ENCODE measurements at places on chromosomes 5 and 9. TPM values are rescaled to one million over a fixed set of nuclear protein-coding genes. Genes with fewer than 3 reads are reported as not detected.

DNA sequence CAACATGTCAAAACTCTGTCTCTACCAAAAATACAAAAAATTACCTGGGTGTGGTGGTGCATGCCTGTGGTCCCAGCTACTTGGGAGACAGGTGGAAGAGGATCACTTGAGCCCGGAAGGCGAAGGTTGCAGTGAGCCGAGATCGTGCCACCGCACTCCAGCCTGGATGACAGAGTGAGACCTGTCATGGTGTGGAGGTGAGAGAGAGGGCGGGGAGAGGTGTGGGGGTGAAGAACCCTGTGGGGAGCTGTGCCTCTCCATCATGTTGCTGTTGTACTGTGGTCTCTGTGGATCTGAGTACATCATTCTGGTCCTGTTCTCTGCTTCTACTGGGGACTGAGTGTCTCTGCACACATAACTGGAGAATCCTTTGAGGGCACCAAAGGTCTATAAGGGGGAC is 11.3 kb upstream of the SLC34A1 start:
- H3K27me3 ChIP-seq = no peaks in the 10 kb centered on the region
- no peak overlapping the region for H3K4me3 ChIP-seq
- H3K4me1 ChIP-seq = peaks cover 8% of the 10 kb centered on the region
- H3K27ac ChIP-seq = no peak overlapping the region
- H3K36me3 ChIP-seq = no peaks in the 10 kb centered on the region
- no peak for DNase-seq

DNA sequence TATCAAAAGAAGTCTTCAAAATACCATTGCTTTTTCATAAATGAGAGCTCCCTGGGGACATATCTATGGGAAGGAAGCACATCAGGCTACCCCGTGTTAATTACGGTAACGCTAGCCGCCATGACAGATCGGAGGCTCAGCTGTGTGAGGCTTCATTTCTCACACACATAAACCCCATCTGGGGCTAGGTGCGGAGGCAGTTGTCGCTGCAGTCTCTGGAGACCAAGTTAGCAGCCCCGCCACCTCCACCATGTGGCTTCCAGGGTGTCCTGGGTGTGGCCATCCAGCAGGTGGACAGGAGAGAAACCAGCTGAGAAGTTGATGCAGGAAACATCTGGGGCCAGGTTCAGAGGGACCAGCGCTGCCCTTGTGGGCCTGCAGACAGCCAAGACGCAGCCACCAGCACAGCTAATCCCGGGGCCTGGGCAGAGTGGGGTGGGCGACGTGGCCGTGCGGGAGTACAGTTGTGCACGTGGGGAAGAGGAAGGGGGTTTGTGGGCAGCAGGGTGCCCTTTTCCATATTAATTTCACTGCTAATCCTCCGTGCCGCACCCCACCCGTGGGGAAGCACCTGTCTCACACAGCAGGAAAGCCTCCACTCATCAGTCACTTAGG is 426.5 kb downstream of the IRX1 start:
- H3K27ac ChIP-seq = no peak overlapping the region
- no peaks in the 10 kb centered on the region for H3K4me1 ChIP-seq
- DNase-seq = no peak
- H3K4me3 ChIP-seq = no peak overlapping the region

DNA sequence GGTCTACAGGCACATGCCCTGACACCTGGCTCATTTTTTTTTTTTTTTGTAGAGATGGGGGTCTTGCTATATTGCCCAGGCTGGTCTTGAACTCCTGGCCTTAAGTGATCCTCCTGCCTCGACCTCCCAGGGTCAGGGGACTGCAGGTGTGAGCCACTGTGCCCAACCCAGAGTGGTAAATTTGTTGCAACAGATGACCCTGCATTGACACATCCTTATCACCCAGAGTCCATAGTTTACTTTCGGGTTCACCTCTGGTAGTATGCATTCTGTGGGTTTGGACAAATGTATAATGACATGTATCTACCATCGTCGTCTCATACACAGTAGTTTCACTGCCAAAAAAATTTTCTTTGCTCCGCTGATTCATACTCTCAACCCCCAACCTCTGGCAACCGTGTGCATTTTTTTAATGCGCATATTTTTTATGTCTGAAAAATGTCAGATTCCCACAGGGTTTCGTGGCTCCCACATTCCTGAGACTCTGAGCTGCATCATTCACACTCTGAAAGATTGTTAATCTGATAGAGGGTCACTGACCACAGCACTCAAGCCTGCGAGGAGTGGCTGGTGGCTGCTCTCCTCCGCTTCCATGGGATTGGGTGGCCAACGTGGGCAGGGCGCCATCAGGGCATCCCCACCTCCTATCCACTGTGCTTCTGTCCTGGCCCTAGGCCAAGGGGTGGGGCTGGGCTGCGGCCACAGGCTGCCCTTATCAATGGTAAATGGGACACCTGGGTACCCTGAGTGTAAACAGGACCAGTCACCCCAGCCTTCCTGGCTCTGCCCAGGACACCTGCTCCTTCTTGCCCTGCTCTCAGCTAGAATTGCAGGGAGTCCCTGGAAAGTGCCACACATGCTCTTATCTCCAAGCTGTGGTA is 9.6 kb downstream of the NDST1 start:
- H3K27me3 ChIP-seq = no peaks in the 10 kb centered on the region
- H3K4me1 ChIP-seq = peaks cover 72% of the 10 kb centered on the region
- H3K27ac ChIP-seq = no peak overlapping the region
- DNase-seq = peak; percentile 76

GRCh38 chr5:69444127-69444754 is 29.3 kb downstream of the MARVELD2 start:
- H3K4me1 ChIP-seq = no peaks in the 10 kb centered on the region
- no peak for DNase-seq

- DNase-seq = peak; percentile 86
- H3K4me3 ChIP-seq = peak overlapping the region; percentile 47
- peak overlapping the region; percentile 95 for H3K27ac ChIP-seq
- H3K36me3 ChIP-seq = no peaks in the 10 kb centered on the region
These were observed 92.7 kb downstream of the DAB2IP start for GRCh38 chr9:121744002-121744686.

DNA sequence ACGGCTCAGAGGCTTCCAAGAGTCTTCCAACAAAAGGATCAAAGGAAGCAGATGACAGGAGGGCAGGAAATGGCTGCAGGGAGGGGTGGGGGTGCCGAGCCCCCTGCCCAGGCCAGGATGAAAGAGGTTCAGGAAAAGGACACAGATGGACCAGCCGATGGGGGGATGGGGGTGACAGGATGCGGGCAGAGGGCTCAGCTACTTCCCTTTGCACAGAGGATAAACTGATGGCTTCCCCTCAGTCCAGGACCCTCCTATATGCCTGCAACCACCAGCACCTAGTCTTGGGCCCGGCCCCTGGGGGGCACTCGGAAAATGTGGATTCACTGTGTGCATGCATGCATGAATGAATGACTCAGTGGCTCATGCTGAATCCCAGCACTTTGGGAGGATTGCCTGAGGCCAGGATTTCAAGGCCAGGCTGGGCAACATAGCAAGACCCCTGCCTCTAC is 148.2 kb downstream of the C9orf50 start:
- H3K36me3 ChIP-seq = no peaks in the 10 kb centered on the region
- peak overlapping the region; percentile 86 for H3K27ac ChIP-seq
- DNase-seq = no peak
- H3K4me1 ChIP-seq = peaks cover 39% of the 10 kb centered on the region

- H3K27me3 ChIP-seq = no peaks in the 10 kb centered on the region
- H3K4me3 ChIP-seq = no peak overlapping the region
These were observed 286.7 kb downstream of the NR3C1 start for GRCh38 chr5:143116814-143117213.

DNA sequence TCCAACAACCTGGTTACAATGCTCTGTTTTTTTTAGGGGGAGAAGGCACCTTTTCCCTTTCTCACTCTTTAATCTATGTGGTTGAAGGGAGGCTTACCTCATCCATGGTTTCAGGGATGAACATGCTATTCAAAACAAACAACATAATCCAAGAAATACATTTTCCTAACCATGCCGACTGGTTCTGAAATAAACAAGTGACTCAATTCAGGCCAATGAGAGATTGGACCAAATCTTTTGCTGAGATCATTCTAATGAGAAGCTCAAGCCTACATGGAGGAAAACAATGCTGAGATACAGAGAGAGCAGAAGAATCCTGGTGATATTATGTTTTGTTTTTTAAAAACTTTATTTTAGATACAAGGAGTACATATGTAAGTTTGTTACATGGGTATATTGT is 46.8 kb upstream of the ELL2 start:
- no peak for DNase-seq
- no peak overlapping the region for H3K27ac ChIP-seq
- no peaks in the 10 kb centered on the region for H3K36me3 ChIP-seq
- no peaks in the 10 kb centered on the region for H3K27me3 ChIP-seq
- no peak overlapping the region for H3K4me3 ChIP-seq
- no peaks in the 10 kb centered on the region for H3K4me1 ChIP-seq

- no peak for DNase-seq
- no peaks in the 10 kb centered on the region for H3K36me3 ChIP-seq
- H3K27me3 ChIP-seq = no peaks in the 10 kb centered on the region
- H3K4me3 ChIP-seq = no peak overlapping the region
These were observed 515.8 kb downstream of the KDM4C start for GRCh38 chr9:7273575-7273974.

GRCh38 chr5:72815580-72816283 is 729 bp upstream of the TNPO1 start:
- no peaks in the 10 kb centered on the region for H3K27me3 ChIP-seq
- H3K4me3 ChIP-seq = peak overlapping the region; percentile 82
- no peaks in the 10 kb centered on the region for H3K4me1 ChIP-seq
- DNase-seq = no peak
- no peaks in the 10 kb centered on the region for H3K36me3 ChIP-seq

DNA sequence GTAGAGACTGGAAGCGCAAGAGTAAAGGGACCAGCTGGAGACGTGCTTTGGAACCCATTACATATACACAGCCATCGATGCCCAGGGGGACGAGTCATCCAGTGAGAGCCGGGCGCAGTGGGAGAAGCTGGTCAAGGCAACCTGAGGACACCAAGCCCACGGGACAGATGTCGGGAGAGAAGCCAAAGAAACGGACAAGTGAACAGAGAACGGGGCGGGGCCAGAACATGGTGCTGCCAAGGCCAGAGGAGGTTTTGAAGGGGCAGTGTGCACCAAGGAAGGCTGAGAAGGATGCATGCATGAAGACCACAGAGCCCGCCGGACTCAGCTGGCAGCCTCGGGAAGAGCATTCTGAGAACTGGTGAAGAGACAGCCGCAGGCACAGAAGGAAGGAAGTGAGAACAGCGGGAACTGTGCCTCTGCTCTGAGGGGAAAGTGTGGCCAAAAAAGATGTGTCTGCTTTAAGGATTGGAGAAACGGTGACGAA is 20.3 kb downstream of the CAMSAP1 start:
- H3K4me1 ChIP-seq = peaks cover 26% of the 10 kb centered on the region
- no peaks in the 10 kb centered on the region for H3K27me3 ChIP-seq
- H3K4me3 ChIP-seq = no peak overlapping the region
- H3K36me3 ChIP-seq = no peaks in the 10 kb centered on the region
- DNase-seq = no peak

DNA sequence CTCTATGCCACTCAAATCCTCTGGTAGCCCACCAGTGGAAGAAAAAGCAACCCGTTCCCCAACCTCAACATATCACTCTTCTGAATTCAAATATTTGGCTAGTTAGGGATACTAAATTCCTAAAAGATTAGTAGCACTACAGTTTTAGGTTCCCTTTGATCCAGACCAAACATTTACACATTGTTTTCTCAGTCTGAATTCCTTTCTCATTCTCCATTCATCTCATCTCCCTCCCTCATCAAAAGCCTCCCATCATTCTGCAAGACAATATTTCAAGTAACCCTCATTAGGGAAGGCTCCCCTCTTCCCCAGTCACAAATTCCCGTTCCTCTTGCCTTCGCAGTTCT is 26.3 kb downstream of the ADAM19 start:
- no peak for DNase-seq
- H3K36me3 ChIP-seq = no peaks in the 10 kb centered on the region
- no peaks in the 10 kb centered on the region for H3K4me1 ChIP-seq
- no peak overlapping the region for H3K4me3 ChIP-seq
- no peaks in the 10 kb centered on the region for H3K27me3 ChIP-seq
- no peak overlapping the region for H3K27ac ChIP-seq

- H3K4me3 ChIP-seq = no peak overlapping the region
- DNase-seq = no peak
- H3K27me3 ChIP-seq = no peaks in the 10 kb centered on the region
- no peaks in the 10 kb centered on the region for H3K36me3 ChIP-seq
These were observed 8.6 kb downstream of the SUSD1 start for GRCh38 chr9:112166176-112167140.

GRCh38 chr9:99868845-99869244 is 37.6 kb upstream of the STX17 start:
- H3K4me3 ChIP-seq = no peak overlapping the region
- no peak overlapping the region for H3K27ac ChIP-seq
- no peaks in the 10 kb centered on the region for H3K36me3 ChIP-seq
- no peaks in the 10 kb centered on the region for H3K4me1 ChIP-seq
- H3K27me3 ChIP-seq = no peaks in the 10 kb centered on the region

- no peak overlapping the region for H3K4me3 ChIP-seq
- H3K4me1 ChIP-seq = no peaks in the 10 kb centered on the region
- H3K36me3 ChIP-seq = no peaks in the 10 kb centered on the region
- no peaks in the 10 kb centered on the region for H3K27me3 ChIP-seq
- peak overlapping the region; percentile 8 for H3K27ac ChIP-seq
These were observed 64.9 kb upstream of the MVB12B start for GRCh38 chr9:126261584-126262356.

DNA sequence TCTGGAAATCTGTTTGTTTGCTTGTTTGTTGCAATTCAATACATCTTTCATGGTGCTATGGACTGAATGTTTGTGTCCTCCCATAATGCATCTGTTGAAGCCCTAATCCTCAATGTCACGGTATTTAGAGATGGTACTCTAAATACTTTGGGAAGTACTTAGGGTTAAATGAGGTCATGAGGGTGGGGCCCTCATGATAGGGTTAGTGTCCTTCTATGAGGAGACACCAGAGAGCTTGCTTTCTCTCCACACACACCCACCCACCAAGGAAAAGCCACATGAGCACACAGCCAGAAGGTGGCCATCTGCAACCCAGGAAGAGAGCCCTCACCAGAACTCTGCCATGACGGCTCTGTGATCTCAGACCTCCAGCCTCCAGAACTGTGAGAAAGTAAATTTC is 32.7 kb downstream of the DMGDH start:
- no peak overlapping the region for H3K4me3 ChIP-seq
- no peak for DNase-seq
- H3K27ac ChIP-seq = no peak overlapping the region
- no peaks in the 10 kb centered on the region for H3K4me1 ChIP-seq
- H3K36me3 ChIP-seq = no peaks in the 10 kb centered on the region

GRCh38 chr9:3855929-3856328 is 330.1 kb upstream of the RFX3 start:
- no peaks in the 10 kb centered on the region for H3K4me1 ChIP-seq
- H3K27ac ChIP-seq = no peak overlapping the region
- DNase-seq = no peak
- H3K27me3 ChIP-seq = no peaks in the 10 kb centered on the region
- no peaks in the 10 kb centered on the region for H3K36me3 ChIP-seq

GRCh38 chr5:126450346-126450745 is 27.1 kb downstream of the GRAMD2B start:
- no peak overlapping the region for H3K27ac ChIP-seq
- DNase-seq = no peak
- H3K4me1 ChIP-seq = peaks cover 11% of the 10 kb centered on the region

GRCh38 chr5:142310803-142311202 is 14.0 kb downstream of the SPRY4 start:
- no peaks in the 10 kb centered on the region for H3K4me1 ChIP-seq
- no peak overlapping the region for H3K4me3 ChIP-seq
- no peaks in the 10 kb centered on the region for H3K36me3 ChIP-seq
- no peaks in the 10 kb centered on the region for H3K27me3 ChIP-seq
- H3K27ac ChIP-seq = no peak overlapping the region

SLC25A2 gene
- polyA plus RNA-seq = 15.9 TPM

BRIX1 gene
- 18.4 TPM for polyA plus RNA-seq

PCDHB10 gene
- polyA plus RNA-seq = 1.5 TPM

ERAP2 gene
- polyA plus RNA-seq = 5.6 TPM

LHX3 gene
- polyA plus RNA-seq = not detected

SHOC1 gene
- 14.9 TPM for polyA plus RNA-seq

ZBTB43 gene
- polyA plus RNA-seq = 32.7 TPM

GABRA1 gene
- not detected for polyA plus RNA-seq

TSSK1B gene
- polyA plus RNA-seq = 95.7 TPM

Measured in testis (tissue), 5 donors.